ENCODE measurements at places on chromosomes 7 and 10. TPM values are rescaled to one million over a fixed set of nuclear protein-coding genes. Genes with fewer than 3 reads are reported as not detected.

Gene LIPJ
- polyA plus RNA-seq = 0.10 TPM

Gene LRRD1
- polyA plus RNA-seq = 0.75 TPM

Gene ZNF248
- 47.3 TPM for polyA plus RNA-seq

Gene FBXO24
- 2.6 TPM for polyA plus RNA-seq

Gene FANK1
- 13.1 TPM for polyA plus RNA-seq

Gene ZNF316
- polyA plus RNA-seq = 56.2 TPM

Gene EMX2
- 177 TPM for polyA plus RNA-seq

Gene HABP2
- 0.52 TPM for polyA plus RNA-seq

Gene SPAM1
- 0.10 TPM for polyA plus RNA-seq

Gene PAX2
- polyA plus RNA-seq = 235 TPM

- no peak for DNase-seq
Measured at GRCh38 chr7:134755422-134756022, 23.9 kb upstream of the CALD1 start.

DNA sequence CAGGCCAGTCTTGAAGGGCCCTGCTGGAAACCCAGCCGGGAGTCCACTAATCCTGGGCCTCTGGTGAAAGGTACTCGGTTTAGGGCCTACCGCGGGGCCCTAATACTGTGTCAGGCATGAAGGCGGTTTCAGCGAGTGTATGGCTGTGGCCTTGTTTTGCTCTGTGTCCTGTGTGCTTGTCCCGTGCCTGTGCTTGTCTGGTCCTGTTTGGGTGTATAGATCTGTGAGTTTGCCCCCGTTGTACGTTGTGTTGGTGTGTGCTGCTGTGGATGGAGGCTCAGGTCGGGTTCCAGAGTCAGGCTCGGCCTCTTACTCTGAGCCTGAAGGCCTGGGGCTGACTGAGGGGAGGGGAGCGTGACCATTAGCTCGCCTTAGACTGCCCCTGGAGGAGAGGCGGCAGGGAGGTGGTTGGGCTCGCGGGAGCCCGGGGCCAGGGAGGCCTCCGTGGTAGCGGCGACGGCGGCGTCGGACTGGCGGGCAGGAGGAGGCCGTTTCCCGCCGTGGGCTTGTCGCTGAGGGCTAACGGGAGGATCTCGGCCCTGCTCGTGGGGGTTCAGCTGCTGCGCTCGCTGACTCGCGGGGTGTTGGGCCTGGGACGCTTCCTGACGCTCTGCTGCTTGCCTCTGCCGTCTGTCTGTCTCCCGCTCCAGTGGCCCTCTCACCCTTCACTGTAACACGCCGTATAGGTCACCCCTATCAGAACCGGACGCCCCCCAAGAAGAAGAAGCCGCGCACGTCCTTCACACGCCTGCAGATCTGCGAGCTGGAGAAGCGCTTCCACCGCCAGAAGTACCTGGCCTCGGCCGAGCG is 2.6 kb downstream of the TLX1 start:
- DNase-seq = no peak

- no peak for DNase-seq
Measured at GRCh38 chr10:91144961-91145360, 75.5 kb upstream of the PCGF5 start.

- no peak for DNase-seq
Measured at GRCh38 chr7:53398566-53398965, 363.1 kb downstream of the POM121L12 start.

DNA sequence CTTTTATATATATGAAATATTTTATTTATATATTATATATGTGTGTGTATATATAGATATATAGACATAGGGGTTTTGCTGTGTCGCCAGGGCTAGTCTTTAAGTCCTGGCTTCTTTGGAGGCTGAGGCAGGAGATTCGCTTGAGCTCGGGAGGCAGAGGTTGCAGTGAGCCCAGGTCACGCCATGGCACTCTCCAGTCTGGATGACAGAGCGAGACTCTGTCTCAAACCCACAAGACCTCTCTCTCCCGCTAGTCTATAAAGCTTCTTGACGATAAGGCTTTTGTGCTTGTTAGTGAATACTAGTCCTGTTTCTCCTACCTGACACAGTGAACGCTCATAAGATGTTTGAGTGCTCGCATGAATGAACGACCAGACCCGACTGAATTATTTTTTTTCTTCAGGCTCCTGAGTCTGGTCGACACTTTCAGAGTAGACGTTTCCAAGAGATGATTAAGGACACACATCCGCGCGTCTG is 577 bp upstream of the DDX21 start:
- no peak for DNase-seq

- DNase-seq = no peak
Measured at GRCh38 chr10:31999070-31999660, 57.1 kb downstream of the KIF5B start.

- no peak for DNase-seq
Measured at GRCh38 chr10:77359950-77360520, 277.6 kb downstream of the KCNMA1 start.

DNA sequence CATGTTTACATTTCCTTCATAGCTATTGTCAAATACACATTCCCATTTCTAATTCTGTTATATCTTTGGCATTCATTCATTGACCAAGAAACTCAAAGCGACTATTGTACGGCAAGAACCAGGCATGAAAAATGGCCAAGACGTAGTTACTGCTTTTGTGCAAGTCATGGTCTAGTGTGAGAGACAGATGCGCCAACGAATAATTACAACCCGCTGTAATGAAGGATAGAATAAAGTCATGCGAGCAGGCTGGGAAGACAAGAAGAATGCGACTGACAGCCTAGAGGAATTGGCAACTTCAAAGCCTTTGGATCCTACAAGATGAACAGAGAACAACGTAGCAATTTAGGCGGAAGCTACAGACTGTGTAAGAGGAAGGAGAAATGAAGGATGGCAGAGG is 221.2 kb downstream of the CALN1 start:
- no peak for DNase-seq

DNA sequence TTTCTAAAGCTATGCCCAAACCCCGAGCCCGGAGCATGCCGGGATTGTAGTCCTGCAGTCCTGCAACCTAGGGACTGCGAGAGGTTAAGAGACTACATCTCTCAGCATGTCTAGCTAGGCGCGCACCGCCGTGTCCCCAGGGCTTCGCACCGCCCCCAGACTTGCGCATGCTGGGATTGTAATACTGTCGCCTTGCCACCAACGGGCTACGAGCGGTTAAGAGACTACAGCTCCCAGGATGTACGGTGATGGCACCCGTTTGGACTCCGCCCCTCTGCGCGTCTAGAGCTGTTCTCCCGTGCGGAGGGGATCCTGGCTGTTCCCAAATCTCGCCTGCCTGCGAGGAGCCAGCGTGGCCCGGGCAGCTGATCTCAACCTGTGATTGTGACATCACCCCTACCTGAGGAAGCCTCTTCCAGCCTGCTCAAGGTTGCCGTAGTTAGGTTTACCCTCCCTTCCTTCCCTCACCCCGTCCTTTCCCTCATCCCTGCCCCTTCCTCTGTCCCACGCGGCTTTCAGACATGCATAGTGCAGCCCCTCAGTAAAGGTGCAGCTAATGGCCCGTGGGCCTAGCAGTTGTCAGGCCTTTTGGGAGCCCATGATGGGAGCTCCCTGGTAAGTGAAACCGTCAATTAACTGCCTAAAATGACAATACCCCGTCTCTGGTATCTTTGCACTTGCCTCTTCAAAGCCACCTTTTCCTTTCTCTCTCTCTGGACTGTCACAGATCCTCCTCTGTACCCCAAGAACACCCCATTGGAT is 6.3 kb upstream of the ZNF736 start:
- peak; percentile 92 for DNase-seq

GRCh38 chr10:28728366-28728765 is 51.0 kb downstream of the BAMBI start:
- no peak for DNase-seq

GRCh38 chr10:78804411-78805032 is 264.2 kb upstream of the ZMIZ1 start:
- no peak for DNase-seq

DNA sequence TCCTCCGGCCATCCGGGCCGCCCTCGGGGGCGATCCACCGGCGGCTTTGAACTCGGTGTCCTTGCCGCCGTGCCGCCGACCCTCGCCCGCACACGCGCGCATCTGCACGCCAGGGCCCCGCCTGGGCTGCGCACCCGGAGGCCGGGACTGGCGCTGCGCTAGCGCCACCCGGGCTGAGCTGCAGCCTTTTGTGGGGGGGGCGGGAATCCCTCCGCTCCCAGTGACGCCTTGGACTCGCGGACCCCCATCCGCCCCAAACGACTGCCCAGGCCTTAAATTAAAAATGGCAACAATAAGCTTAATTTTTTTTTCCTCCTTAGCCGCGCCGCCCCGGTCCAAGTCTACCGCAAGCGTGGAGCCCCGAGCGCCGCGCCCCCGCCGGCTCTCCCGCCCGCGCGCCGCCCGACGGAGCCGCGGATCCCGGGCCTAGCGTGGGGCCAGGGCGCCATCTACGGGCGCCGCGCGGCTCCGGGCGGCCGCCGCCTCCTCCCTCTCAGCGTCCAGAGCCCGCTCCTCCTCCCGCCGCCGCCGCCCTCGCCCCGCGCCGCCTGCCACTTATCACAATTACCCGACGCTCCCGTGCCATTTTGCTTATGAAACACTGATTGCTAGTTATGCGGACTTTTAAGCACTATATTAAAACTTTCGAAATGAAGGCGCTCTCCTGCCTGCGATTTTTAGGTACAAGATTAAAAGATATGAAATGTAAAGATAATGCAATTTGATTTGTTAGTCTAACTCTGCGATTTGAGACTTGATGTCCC is 7.5 kb upstream of the EBF3 start:
- peak; percentile 68 for DNase-seq

GRCh38 chr7:157612009-157612663 is 275.3 kb downstream of the DNAJB6 start:
- DNase-seq = no peak

GRCh38 chr10:88687853-88688467 is 18.1 kb upstream of the LIPK start:
- no peak for DNase-seq

- no peak for DNase-seq
Measured at GRCh38 chr7:1086588-1087464, 1.1 kb upstream of the GPER1 start.

GRCh38 chr7:80665526-80665925 is 27.1 kb downstream of the CD36 start:
- DNase-seq = no peak

DNA sequence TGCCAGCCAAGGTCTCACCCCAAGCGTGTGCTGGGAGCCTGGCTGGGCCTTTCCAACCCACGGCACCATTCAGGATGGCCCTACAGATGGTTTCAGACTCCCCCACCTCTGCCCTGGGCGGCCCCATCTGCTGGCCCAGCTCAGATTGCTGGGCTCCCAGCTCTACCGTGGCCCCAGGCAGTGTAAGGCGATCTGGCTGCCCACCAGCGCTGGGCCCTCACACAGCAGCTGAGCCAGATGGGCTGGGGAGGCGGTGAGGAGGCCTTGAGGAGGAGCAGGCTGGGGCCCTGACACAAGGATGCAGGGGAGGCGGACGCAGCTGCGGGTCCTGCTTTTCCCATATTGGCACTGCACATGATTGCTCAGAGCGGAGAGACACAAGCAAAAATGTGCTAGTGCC is 162.8 kb downstream of the NRF1 start:
- DNase-seq = no peak

GRCh38 chr7:107076781-107077698 is 32.5 kb downstream of the PRKAR2B start:
- DNase-seq = no peak

GRCh38 chr10:128306966-128307365 is 180.7 kb upstream of the MKI67 start:
- no peak for DNase-seq

DNA sequence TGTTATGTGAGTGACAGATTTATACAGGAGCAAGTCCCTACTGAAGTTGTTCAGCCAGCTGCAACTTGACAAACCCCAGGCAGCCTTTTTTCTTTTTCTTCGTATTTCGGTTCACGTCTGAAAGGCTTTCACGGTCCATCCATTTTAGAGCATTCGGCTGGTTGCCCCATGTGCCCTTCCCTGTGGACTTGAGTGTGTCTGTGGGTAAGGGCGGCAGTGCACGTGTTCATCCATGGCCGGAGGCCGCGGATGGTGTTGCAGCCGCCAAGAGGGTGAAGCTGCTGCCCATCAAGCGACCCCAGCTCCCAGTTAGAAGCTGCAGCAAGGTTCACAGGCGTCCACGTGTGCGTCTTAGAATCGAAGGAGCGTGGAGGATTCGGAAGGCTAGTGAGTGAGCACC is 35.9 kb downstream of the PPP2R2D start:
- DNase-seq = no peak

- DNase-seq = no peak
Measured at GRCh38 chr7:41425926-41426325, 277.0 kb downstream of the INHBA start.

Measured in left kidney (tissue), 8 donors.